Panc1 (cell line): ENCODE measurements at places on chromosomes 2 and 18. TPM values are rescaled to one million over a fixed set of nuclear protein-coding genes. Genes with fewer than 3 reads are reported as not detected.

GRCh38 chr18:3581890-3582289, 131.9 kb downstream of the TGIF1 start:
- peak overlapping the region; percentile 93 for H3K27ac ChIP-seq
- peaks cover 11% of the 10 kb centered on the region for H3K4me1 ChIP-seq
- no peak for DNase-seq
- H3K4me3 ChIP-seq = no peak overlapping the region

DNA sequence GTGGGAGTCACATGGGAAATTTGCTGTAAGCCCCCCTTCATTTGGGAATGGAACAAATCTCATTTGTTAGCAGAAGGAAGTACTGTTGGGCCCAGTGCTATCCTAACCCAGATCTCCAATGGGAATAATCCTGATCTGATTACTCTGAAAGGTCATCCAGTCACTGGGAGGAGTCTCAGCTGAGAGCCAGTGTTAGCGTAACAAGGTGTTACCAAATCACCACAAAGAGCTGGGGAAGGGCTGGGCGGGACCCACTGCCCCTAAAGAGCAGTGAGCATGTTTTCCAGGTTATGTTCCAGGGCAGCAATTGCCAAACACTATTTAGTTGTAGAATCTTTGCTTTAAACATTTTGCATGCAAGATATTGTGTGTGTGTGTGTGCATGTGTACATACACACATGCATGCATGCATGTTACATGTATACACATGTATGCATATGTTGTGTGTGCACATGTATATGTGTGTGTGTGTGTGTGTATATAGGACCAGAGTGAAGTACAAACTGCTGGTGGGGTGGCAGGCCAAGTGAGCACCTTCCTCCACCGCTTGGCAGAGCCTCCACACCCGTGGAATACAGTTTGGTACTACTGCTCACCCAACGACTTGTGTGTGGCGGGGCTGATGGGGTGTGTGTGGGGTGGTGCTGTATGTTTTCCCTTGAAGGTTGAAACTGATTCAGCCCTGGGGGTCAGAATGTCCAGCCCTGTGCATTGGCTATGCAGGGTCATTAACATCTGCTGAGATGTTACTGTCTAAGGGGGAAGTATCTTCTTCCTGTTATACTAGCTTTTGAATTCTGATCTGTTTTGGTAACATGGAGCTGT, 15.2 kb downstream of the INPP5D start:
- H3K27ac ChIP-seq = no peak overlapping the region
- H3K4me1 ChIP-seq = no peaks in the 10 kb centered on the region
- DNase-seq = no peak
- H3K27me3 ChIP-seq = no peaks in the 10 kb centered on the region

- no peak overlapping the region for H3K27ac ChIP-seq
- H3K4me1 ChIP-seq = no peaks in the 10 kb centered on the region
- no peak for DNase-seq
- H3K27me3 ChIP-seq = no peaks in the 10 kb centered on the region
- no peaks in the 10 kb centered on the region for H3K36me3 ChIP-seq
Measured at GRCh38 chr2:166610913-166611305, 116.9 kb upstream of the SCN7A start.

HRH4 gene
- total RNA-seq = not detected

TSPYL6 gene
- total RNA-seq = not detected

TMEM178A gene
- not detected for total RNA-seq
